ENCODE measurements at places on chromosomes 7 and 10. TPM values are rescaled to one million over a fixed set of nuclear protein-coding genes. Genes with fewer than 3 reads are reported as not detected.

DNA sequence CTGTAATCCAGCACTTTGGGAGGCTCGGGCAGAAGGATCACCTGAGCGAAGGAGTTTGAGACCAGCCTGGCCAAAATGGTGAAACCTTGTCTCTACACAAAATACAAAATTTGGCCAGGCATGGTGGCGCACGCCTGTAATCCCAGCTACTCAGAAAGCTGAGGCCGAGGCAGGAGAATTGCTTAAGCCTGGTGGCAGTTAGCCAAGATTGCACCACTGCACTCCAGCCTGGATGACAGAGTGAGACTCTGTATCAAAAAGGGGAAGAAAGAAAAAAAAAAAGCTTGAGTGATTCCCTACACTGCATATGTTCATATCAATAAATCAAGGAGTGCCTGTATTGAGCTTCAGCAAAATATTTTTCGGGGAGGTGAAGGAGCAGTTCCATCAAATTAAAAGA lies 45.8 kb upstream of the SRRM3 start:
- peak; percentile 6 for DNase-seq

- DNase-seq: no peak
Observed at GRCh38 chr7:1931256-1931950, 261.3 kb downstream of the ELFN1 start.

GRCh38 chr7:119007236-119007635 lies 782.7 kb downstream of the ANKRD7 start:
- DNase-seq: no peak

DNA sequence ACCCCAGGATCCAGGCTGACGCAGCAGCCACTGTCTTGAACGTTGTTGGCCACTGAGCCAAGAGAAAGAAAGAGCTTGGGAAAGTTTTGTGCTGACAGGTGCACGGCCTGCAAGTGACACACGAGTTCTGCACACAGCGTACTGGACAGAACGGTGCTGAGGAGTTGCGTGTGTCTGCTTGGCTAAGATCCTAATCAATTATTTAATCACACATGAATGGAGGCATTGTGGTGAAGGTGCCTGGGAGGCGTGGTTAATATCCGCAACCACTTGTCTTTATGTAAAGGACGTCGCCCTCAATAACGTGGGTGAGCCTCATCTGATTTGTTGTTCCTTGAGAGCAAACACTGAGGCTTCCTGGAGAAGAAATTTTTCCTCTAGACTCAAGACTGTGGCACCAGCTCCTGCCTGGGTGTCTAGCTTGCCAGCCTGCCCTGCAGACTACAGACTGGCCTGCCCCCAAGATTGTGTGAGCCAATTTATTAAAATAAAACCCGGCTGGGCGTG lies 16.6 kb upstream of the GNA12 start:
- no peak for DNase-seq

- DNase-seq: no peak
Observed at GRCh38 chr7:90312745-90313144, 8.4 kb downstream of the FAM237B start.

Gene TAF3
- total RNA-seq: 3.4 TPM

Gene ANKRD30A
- not detected for total RNA-seq

GRCh38 chr10:131695496-131696165 lies 205.2 kb upstream of the PPP2R2D start:
- DNase-seq: no peak

DNA sequence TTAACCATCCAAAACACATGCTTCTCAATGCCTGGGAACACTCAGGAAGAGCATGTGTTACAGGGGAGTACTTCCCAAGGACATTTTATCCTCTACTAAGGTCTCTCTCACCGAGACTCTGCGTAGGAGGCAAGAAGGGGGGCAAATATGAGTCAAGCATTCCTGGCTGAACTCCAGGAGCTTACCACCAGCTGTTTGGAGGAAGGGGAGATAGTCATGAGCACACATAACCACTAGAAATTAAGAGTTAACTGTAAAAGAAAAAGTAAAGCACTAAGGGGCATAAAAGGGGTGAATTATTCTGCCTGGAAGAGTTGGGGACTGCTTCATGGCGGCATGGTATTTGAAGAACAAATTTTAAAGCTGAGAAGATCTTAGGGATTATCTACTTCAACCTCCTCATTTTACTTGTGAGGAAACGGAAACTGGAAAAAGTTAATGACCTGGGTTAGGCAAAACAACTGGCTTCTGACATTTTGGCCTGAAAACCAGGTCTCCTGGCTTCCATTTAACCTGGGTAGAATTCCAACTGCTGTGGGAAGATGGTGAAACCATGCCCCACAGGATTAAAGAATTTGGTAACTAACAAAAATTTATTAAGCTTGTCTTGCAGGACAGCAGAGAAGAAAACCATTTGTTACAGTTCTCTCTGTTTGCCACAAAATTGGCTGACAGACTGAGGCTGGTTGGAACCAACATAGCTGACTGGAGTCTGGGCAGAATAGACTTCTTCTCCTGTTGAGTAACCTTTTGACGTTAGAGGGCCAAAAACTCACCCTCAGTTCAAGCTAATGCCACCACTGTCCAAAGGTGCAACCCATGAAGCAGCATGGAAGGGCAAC lies 85.5 kb downstream of the SLC25A13 start:
- no peak for DNase-seq

GRCh38 chr10:52213321-52213752 lies 100.7 kb upstream of the DKK1 start:
- no peak for DNase-seq
